ENCODE measurements at places on chromosomes 1 and 21.

DNA sequence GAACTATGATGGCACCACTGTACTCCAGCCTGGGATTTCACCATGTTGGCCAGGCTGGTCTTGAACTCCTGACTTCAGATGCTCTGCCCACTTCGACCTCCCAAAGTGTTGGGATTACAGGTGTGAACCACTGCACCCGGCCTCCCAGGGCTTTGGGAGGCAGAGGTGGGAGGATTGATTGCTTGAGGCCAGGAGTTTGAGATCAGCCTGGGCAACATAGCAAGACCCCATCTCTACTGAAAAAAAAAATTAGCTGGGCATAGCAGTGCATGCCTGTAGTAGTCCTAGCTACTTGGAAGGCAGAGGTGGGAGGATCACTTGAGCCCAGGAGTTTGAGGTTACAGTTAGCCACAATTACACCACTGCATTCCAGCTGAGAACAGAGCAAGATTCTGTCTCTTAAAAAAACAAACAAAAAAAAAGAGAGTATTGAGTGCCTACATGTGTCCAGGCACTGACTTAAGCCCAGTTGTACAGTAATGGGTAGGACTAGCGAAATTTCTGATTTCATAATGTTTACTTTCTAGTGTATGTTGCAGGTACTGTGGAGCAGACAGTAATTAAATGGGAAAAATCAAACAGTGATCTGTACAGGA lies 4.2 kb downstream of the MANEAL start:
- no peak for DNase-seq

GRCh38 chr1:173212952-173213491 lies 5.9 kb upstream of the TNFSF4 start:
- no peak for DNase-seq

- DNase-seq, result no peak
Measured at GRCh38 chr1:53385276-53386225, 57.7 kb upstream of the LRP8 start.

- peak; percentile 41 for DNase-seq
Measured at GRCh38 chr1:93878501-93878888, 511 bp downstream of the DNTTIP2 start.

DNA sequence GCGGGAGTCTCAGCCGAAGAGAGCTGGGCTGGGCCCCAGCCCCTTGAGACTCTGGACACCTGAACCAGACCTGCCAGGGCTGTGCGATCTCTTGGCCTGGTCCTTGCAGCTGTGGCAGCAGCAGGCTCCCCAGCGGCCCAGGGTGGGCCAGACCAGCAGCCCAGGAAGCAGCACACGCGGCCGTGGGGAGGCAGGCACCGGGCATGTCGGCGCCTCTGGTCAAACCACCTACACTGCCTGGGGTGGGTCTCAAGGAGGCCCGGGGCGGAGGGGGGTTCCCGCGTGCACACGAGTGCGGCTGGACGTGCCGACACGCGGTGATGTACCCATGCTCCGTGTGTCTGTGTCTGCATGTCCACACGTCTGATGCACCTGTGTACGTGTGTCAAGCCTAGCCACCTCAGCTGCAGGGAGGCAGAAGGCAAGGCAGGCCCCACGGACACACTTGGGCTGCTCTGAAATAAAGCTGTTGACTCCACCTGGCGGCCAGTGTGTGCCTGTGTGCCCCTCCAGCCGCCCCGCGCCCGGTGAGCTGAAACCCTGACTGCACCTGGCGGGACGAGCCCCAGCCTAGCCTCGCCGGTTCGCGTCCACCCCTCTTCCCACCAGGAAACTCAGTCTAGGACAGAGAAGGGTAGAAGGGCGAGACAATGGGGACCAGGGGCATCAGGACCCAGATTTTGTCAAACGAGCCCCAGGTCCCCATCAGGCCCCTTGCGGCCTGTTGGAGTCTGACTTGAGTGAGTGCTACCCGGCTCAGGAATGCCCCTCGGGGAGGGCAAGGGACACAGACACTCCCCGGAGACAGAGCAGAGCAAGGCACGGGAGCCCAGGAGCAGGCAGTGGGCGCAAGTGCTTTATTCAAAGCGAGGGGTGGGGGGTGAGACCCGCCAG lies 11.6 kb downstream of the SCNN1D start:
- peak; percentile 75 for DNase-seq

GRCh38 chr1:247638011-247638410 lies 32.6 kb downstream of the OR2G3 start:
- DNase-seq, result no peak

DNA sequence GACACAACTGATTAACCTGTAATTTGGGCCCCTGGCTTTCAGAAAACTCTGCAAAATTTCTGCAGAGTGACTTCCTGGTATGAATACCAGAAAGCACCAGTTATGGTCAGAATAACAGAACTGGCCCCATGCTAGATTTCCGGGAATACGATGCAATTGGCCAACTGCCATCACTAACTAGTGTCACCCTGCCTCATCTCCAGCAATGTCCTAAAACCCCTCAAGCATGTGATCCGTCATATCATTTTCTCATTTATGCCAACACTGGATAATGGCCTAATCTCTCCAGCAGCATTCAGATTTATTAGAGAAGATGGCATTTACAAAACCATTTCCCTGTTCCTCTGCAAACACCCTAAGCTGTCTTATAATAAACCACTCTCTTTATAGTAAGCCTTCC lies 15.4 kb downstream of the KAZN start:
- DNase-seq, result no peak

- peak; percentile 82 for DNase-seq
Measured at GRCh38 chr1:39258146-39258924, 53.8 kb downstream of the MACF1 start.

DNA sequence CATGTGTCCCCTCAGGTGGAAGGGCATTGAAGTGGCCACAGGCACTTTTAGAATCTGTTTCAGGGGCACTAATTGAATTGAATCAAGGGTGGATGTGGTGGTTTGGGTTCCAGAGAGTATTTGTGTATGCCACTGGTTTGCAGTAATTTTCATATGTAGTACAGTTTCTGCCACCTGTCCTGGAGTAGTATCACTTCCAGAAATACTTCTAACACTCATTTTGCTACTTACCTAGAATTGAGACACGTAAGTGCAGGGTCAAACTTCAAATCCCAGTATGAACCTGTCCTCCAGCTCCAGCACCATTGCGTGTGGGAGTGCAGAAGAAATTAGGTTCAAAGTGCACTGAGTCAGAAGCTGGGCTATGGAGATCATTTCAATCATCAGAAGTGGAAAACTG lies 26.8 kb downstream of the RSPH1 start:
- no peak for DNase-seq

GRCh38 chr1:201481004-201481380 lies 12.0 kb upstream of the PHLDA3 start:
- DNase-seq, result no peak

DNA sequence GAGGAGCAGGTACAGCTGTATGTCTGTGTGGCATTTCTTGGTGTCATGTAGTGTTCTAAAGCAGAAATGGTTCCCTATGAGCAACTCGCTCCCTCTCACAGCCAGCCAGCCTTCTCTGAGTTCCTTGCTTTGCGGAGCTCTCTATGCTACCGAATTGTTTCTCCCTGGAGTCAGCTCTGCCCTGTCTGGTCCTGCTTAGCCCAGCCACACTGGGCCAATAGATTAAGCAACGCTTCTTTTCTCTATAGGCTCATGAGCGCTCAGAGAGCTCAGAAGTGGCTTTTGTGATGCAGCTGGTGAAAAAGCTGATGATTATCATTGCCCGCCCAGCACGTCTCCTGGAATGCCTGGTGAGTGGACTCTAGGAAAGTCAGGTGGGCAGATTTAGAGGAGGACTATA lies 113.1 kb downstream of the PIK3R3 start:
- DNase-seq, result no peak

- no peak for DNase-seq
Measured at GRCh38 chr21:39124681-39125251, 58.5 kb downstream of the PSMG1 start.

GRCh38 chr1:41918450-41919043 lies at the start of gene HIVEP3:
HIVEP3 (minus strand) TSS chr1:41918922.
- peak; percentile 59 for DNase-seq

DNA sequence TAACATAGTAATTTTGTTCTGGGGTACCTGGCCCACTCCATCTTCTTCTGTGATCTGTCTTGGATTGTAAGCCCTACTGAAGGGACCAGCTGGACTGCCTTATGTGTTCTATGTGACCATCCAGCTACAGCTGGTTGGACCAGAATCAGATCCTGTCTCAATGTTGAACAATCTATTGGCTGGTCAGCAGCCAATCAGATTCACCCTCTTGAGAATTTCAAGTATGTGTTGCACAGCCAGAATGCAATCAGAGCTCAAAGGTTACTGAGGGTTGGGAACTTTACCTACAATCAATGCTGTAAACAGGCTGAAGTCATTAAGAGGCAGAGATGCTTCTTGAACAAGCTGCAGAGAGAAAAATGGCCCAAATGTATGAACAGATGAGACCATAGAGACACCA lies 61.9 kb downstream of the KCNC4 start:
- no peak for DNase-seq

GRCh38 chr1:233651563-233652233 lies 37.8 kb downstream of the KCNK1 start:
- no peak for DNase-seq

GRCh38 chr1:150018165-150018564 lies 7.6 kb upstream of the OTUD7B start:
- DNase-seq, result no peak

DNA sequence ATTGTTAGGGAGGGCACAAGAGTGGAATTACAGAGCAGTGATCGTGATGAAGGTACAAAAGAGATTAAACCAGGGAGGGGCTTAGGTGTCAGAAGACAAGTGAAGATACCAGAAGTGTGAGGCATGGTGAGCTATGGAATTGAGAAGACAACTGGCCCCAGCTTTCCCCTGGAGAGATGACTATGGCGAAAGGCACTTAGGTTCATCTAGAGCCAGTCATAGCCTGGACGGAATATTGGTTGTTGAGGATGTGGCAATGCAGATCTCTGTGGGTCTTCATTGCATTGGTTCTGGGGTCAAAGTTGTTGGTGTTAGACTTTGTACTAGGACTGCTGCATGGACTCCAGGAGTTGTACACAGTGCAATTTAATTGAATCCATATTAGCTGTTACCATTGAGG lies 115.7 kb downstream of the FASLG start:
- DNase-seq, result no peak

DNA sequence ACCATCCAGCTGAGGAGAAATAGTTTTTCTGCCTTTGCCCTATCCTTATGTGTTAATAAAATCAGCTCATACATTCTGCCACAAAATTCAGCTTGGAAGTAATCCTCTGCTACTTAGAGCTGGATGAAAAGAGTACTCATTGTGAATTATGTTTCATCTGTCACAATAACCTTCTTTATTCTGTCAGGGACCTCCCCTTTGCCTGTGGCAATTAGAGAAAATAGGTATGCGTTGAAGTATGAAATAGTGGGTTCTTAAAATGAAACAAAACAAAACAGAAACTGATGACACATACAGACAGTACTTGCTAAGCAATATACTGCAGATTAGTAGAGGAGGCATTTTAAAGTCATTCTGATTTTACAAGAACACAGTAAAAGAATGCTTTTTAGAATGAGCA lies 578.5 kb downstream of the USP25 start:
- no peak for DNase-seq

GRCh38 chr1:177812144-177812543 lies 157.7 kb downstream of the SEC16B start:
- no peak for DNase-seq

DNA sequence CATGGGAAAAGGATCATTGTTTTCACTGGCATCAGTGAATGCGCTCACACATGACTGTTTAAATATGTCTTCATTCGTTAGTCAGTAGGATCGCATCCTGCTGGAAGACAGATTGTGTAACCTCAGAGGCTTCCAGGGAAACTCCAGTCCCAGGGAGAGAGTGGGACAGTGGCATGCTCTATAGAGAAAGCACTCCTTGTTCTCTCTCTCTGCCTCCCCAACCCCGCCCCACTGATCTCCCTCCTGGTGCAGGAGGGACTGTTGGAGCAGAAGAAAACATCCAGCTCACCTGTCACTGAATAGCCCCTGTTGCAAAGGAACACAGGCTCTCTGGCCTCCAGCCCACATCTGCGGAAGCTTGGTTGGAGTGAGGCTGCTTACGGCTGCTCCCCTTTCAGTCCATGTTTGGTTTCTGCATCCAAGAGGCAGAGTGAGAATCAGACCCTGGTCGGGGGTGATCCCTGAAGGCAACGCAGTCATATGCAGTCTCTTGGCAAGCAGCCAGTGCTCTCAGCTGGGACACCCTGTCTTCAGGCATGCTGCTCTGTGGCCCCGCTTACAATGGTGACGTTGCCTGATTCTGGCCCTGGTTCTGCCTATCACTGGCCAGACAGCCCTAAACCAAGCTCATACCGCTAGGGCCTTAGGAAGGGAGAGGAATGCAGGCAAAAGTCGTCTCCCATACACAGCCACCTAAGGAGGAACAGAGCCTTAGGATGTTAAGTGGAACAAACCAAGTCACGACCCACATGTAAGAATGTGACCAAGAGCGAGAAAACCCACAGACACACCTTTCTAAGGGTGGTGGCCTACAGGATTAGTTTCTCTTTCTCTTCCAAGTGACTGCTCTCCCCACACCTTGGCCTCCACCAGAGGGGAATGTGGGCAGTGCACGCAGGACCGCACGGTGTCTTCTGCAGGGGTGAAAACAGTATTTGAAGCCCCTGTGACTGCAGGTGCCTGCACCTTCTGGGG lies 39.7 kb downstream of the BACE2 start:
- DNase-seq, result no peak

GRCh38 chr1:8465013-8465412 lies 147.1 kb downstream of the SLC45A1 start:
- no peak for DNase-seq

DNA sequence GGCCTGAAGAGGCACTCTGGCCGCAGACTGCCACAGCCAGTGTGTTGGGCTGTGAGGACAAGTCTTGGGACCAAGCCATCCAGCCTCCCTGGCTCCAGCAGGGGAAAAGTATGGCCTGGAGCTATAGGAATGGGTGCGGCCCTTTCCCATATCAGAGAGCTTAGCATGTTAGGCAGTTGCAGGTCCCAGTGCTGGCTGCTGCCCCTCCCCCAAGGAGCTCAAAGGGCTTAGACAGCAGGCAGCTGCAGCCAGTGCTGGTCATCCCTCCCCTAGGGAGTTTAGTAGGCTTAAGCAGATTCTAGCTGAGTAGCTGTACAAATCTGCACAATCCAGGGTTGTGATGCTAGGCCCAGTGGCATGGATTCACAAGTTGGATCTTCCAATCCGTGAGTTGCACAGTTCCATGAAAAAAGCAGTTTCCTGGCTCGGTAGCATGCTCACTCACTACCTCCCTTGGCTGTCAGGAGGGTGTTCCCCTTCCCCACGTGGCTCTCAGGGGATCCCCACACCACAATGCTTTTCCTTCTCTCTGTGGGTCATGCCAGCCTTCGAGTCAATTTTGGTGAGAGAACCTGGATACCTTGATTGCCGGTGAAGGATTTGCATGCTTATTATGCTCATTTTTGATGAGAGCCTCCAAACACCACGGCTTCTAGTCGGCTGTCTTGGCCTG lies 1490.8 kb downstream of the BRINP3 start:
- DNase-seq, result no peak

Measured in HEK293T (cell line).